Diencephalon (tissue), 1 donor: ENCODE measurements at places on chromosomes 11 and 22. TPM values are rescaled to one million over a fixed set of nuclear protein-coding genes. Genes with fewer than 3 reads are reported as not detected.

C11orf91 gene
- not detected for total RNA-seq

SHANK2 gene
- total RNA-seq = 44.1 TPM

FAM118A gene
- total RNA-seq = 34.1 TPM

HEPHL1 gene
- total RNA-seq = not detected

E2F8 gene
- total RNA-seq = 0.92 TPM

SLC22A25 gene
- 0.23 TPM for total RNA-seq

WNT11 gene
- total RNA-seq = 0.69 TPM
